CD4-positive, alpha-beta T cell treated with Interleukin-12 subunit alpha and Interleukin-12 subunit beta, for 1 hour (primary cell): ENCODE measurements at places on chromosomes 16 and 17.

- peak; percentile 54 for DNase-seq
These were observed 630 bp downstream of the RNFT1 start for GRCh38 chr17:59963738-59964481.

- no peak for DNase-seq
These were observed 14.4 kb downstream of the TBKBP1 start for GRCh38 chr17:47708312-47708863.

DNA sequence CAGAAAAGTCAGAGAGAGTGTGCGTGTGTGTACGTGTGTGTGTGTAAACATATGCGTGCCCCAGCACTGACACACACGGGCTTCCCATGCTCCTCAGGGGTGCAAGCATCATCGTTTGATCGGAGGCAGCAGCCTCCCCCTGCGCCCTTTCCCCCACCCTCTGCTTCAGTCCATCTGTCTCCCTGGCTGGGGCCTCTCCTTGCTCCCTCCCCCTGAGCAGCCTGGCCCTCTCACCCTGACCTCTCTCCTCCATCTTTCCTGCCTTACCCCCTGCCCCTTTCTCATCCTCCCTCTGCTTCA lies 4.4 kb downstream of the STX1B start:
- no peak for DNase-seq

GRCh38 chr16:30984669-30985400 lies at the start of gene HSD3B7:
Gene HSD3B7, plus strand, starts transcription at chr16:30985207. Its CDS starts 452 bp downstream, at chr16:30985659.
- peak; percentile 79 for DNase-seq

DNA sequence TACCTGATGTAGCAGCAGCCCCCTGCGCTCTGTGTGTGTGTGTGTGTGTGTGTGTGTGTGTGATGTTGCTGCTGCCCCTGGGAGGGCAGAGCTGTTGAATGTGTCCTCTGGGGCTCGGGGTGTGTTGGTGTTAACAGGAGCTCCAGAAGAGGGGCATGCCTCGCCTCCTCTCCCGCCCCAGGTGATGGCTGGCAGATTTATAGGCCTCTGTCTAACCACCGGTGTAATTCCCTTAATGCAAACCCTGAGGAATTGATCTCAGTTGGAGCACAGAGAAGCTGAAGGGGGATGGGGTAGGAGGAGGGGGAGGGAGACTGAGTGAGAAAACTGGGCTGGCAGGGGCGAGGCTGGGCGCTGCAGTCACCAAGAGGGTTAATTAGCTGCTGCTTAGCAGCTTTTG lies 10.0 kb downstream of the CACNA1G start:
- DNase-seq, result no peak

- no peak for DNase-seq
These were observed 83.3 kb upstream of the TNRC6C start for GRCh38 chr17:77875051-77875780.

DNA sequence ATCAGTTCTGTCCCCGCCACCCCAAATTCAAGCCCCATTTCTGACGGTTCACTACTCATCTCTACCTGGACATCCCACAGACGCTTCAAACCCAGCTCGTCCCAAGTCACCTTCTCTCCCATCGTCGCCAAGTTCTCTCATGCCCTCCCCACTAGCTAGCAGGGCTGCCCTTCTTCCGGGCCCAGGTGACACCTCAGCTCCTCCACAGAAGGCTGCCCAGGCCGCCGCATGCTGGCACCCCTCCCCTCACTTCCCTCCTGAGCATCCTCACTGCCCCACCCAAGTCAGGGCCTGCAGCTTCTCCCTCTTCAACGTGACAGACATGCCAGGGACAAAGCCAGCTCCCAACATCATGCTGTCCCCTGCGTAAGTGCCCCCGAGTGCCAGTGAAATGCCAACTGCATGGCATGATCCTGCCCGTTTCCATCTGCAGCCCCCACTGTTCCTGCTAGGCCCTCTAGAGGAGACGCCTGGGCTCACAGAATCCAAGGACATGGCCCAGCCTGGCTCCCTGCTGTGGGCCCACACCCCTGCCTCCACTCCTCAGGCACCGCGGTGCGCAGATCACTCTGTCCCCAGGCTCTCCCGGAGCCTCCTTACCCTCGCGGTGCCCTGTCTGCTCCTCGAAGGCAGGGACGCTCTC lies 5.9 kb downstream of the CYB561 start:
- peak; percentile 55 for DNase-seq

GRCh38 chr17:27788919-27789318 lies 11.4 kb downstream of the NOS2 start:
- DNase-seq, result no peak

DNA sequence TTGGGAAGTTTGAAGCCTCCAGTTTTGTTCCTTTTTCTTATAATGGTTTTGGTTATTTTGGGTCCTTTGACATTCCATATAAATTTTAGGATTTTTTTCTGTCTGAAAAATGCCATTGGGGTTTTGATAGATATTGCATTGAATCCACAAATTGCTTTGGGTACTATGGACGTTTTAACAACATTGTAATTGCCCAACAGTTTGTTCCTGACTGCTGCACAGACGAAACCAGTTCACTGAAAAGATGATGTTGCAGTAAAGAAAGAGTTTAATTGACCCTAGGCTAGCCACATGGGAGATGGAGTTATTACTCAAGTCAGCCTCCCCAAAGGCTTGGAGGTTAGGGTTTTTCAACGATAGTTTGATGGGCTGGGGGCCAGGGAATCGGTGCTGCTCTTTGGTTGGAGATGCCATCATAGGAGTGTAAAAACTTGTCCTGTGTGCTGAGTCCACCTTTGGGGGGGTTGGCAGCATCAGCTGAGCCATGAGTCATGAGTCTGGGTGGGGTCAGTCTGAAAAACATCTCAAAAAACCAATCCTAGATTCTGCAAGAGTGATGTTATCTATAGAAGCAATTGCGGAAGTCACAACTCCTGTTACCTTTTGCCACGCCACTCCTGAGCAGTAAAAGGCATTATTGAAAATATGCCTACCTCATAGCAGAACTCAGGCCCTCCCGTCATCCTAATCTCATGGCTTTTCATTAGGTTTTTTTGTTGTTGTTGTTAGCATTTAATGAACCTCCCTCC lies 2.7 kb upstream of the PRSS41 start:
- no peak for DNase-seq

DNA sequence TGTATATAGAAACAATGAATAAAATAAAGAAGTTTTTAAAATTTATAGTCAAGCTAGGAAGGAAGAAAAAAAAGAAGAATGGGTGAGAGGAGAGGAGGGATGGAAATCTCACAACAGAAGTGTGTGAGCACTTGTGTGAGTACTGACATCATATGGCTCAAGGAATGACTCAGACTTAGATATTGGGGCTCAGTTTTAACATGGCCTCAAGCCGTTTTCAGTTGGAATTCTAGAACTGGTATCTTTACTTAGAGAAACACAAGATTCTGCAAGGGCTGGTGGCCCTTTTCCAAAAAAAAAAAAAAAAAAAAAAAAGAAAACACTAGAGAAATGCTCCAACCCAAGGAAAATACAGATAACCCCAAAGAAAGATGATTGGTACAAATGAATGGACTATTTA lies 55.1 kb downstream of the STXBP4 start:
- DNase-seq, result no peak

DNA sequence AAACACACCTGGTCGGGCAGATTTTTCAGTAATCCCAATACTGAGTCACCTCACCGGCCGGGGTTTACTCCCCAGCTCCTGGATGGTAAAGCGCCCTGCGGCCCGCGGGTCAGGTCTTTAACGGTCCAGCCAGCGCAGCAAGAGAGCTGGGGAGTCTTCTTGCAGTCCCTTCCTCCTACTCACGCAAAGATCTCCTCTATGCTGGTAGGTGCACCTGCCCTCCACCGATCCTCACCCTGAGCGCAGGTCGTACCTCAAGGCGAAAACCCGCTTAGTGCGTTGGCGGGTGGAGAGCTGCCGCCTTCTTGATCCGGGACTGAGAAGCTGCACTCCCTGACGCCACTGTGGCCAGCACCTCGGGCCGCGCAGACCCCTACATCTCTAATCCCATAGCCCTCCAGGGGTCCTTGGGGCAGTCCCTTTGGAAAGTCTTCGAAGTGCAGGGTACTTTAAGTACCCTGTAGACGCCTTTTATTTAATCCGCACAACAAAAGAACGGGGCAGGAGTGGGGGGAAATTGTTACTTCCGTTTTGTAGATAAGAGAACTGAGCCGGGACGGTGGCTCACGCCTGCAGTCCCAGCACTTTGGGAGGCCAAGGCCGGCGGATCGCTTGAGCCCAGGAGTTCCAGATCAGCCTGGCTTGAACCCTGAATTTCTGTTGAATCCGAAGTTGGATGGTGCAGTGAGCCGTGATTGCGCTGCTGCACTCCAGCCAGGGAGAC lies 10.4 kb upstream of the HOXB13 start:
- DNase-seq, result no peak

DNA sequence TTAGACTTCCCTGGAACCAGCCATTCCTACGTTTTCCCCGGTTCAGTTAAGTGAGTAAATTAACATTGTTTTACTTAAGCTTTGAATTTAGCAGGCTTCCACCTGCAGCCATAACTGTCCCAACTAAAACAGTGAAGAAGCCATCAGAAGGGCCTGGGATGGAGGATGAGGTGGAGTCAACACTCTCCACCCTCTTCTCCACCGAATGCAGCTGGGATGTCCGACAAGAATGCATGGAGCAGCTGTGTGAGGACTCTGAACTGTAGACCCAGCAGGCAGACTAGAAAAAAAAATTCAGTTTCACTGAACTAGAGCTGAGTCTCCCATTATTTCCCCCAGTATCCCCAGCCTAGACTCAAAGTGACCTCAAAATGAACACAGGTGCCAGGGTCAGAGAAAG lies 114.8 kb downstream of the C16orf95 start:
- DNase-seq, result no peak

DNA sequence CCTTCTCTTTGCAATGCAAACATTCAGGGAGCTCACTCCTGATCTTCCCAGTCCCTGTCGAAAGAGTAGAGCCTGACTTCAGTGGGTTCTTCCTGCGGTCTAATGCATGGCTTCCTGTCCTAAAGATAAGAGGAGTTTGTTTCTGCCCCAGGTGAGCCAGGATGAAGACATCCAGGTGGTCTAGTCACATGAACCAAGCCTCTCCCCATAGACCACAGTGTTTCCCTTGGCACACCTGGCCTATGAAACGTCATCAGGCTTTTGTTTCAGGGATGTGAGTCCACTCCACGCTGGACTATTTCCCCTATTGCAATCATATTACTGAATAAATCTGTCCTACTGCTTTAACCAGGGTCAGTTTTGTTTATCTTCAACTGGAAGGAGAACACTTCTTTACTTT lies 21.1 kb downstream of the CES1 start:
- no peak for DNase-seq

- DNase-seq, result no peak
These were observed 144.4 kb downstream of the ZNF18 start for GRCh38 chr17:11852912-11853311.

DNA sequence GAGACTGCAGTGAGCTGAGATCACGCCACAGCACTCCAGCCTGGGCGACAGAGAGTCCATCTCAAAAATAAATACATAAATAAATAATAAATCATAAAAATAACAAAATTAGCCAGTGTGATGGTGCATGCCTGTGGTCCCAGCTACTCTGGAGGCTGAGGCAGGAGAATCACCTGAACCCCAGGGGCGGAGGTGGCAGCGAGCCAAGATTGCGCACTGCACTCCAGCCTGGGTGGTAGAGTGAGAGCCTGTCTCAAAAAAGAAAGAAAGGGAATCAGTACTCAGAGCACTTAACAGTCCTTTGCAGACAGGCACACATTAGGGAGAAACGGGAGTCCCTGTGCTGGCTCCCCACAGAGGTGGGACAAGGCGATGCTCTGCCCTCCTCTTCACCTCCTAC lies 25.1 kb downstream of the MAPK8IP3 start:
- DNase-seq, result no peak

- no peak for DNase-seq
These were observed 80.7 kb downstream of the HS3ST3A1 start for GRCh38 chr17:13520899-13521572.

GRCh38 chr16:78513838-78514237 lies 414.4 kb downstream of the WWOX start:
- no peak for DNase-seq

DNA sequence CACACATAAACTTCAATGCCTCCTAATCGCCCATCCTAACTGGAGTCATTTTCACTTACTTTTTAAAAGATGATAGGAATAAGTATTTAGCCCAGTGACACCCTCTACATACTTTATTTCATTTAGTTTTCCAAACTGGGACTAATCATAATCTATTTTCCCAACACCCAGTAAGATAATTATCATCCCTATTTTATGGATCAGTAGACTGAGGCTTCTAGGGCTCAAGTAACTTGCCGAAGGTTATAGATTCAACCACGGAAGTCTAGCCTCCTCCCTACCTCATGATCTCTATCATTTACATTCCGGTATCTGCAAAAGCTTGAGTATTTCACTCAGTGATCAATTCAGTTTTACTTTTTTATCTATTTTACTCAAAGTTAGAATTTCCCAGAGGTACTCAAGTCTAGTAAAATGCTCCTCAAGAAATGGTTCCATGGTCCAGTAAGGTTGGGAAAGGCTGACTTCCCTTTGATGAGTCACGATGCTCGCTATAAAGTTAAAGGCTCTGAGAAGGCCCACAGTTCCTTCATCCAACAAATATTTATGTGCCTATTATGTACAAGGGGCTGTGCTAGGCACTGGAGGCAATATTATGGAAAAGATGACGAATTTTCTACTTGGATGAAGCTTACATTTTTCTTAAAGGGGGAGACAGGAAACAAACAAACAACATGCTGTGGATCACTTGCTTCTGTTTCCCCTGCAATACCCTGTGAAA lies 75.1 kb downstream of the TOX3 start:
- no peak for DNase-seq

DNA sequence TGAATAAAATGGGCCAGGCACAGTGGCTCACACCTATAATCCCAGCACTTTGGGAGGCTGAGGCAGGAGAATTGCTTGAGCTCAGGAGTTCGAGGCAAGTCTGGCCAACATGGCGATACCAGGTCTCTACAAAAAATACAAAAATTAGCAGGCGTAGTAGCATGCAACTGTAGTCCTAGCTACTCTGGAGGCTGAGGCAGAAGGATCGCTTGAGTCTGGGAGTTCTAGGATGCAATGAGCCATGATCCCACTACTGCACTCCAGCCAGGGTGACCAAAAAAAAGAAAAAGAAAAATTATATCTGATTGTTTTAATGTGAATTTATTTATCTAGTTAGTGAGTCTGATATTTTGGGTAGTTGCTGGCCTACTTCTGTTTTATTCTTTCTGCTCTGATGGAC lies 7.0 kb downstream of the IL34 start:
- no peak for DNase-seq

- DNase-seq, result no peak
These were observed 20.1 kb downstream of the LPCAT2 start for GRCh38 chr16:55529018-55529417.

DNA sequence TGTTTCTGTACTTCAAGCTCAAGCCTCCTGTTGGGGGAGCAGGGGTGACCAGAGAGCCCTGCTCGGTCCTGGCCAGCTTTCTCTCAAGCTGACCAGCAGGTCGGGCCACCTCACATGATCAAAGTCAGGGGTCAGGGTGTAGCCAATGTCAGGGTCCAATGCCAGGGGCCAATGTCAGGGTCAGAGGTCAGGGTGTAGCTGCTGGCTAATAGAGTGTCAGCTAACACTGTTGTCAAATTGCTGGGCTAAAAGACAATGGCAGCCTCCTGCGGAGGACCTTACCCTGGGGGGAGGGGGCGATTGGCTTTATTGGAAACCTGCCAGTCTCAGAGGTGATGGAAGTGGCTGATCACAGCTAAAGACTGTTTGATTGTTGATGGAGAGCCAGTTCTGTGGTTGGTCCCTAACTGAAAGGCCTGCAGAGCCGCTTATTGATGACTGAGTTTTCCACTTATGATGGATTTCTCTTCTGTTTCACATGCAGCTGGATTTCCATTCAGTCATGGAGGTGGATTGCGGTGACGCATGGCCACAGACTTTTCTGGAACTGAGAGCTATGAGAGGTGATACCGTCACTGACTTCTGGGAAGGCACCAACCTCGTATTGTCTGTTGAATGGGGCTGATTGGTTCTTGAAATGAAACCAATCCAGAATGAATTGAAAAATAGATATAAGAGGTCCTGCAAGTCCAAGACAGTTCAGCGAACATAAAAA lies 97.4 kb upstream of the ZFHX3 start:
- no peak for DNase-seq
